ENCODE measurements at places on chromosomes 16 and 17. TPM values are rescaled to one million over a fixed set of nuclear protein-coding genes. Genes with fewer than 3 reads are reported as not detected.

HSPB9 gene
- 0.40 TPM for total RNA-seq

- no peaks in the 10 kb centered on the region for H3K36me3 ChIP-seq
- H3K4me1 ChIP-seq: no peaks in the 10 kb centered on the region
Measured at GRCh38 chr16:11432856-11433395, 87.7 kb downstream of the RMI2 start.

- no peaks in the 10 kb centered on the region for H3K36me3 ChIP-seq
- no peak for DNase-seq
- H3K27me3 ChIP-seq: peaks cover 9% of the 10 kb centered on the region
- H3K4me3 ChIP-seq: no peak overlapping the region
- no peak overlapping the region for H3K27ac ChIP-seq
Measured at GRCh38 chr17:20098314-20098713, 89.2 kb downstream of the SPECC1 start.

TOX3 gene
- 39.2 TPM for total RNA-seq

DNA sequence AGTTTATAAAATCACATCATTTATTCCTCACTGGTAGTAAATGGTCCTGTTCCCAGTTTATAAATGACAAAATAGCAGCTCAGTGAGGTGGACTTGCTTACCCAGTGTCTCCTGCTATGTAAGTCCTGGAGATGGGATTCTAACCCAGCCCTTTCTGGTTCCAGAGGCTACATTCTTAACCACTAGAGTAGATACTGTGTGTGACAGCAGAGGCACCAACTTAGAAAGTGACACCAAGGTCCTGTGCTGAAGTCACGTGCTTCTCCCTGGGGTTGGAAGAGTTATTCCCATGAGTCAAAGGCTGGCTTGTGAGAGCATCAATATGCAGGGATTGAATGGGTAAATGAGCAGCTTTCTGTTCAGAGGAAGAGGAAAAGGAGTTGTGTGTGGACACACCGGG is 167.3 kb upstream of the IRX3 start:
- peaks cover 6% of the 10 kb centered on the region for H3K27me3 ChIP-seq
- DNase-seq: no peak
- peak overlapping the region; percentile 28 for H3K27ac ChIP-seq
- H3K4me1 ChIP-seq: peaks cover 11% of the 10 kb centered on the region
- H3K36me3 ChIP-seq: no peaks in the 10 kb centered on the region

SEPTIN1 gene
- total RNA-seq: 2.9 TPM

GRCh38 chr17:199806-200545 is 18.5 kb upstream of the DOC2B start:
- H3K36me3 ChIP-seq: peaks cover 3% of the 10 kb centered on the region
- H3K4me3 ChIP-seq: no peak overlapping the region
- H3K27me3 ChIP-seq: peaks cover 19% of the 10 kb centered on the region
- H3K27ac ChIP-seq: peak overlapping the region; percentile 43

- H3K4me1 ChIP-seq: peaks cover 7% of the 10 kb centered on the region
- DNase-seq: no peak
- H3K27me3 ChIP-seq: peaks cover 3% of the 10 kb centered on the region
- H3K27ac ChIP-seq: no peak overlapping the region
- H3K36me3 ChIP-seq: no peaks in the 10 kb centered on the region
Measured at GRCh38 chr16:15770107-15770506, 86.7 kb downstream of the MYH11 start.

CXCL16 gene
- total RNA-seq: not detected

DNA sequence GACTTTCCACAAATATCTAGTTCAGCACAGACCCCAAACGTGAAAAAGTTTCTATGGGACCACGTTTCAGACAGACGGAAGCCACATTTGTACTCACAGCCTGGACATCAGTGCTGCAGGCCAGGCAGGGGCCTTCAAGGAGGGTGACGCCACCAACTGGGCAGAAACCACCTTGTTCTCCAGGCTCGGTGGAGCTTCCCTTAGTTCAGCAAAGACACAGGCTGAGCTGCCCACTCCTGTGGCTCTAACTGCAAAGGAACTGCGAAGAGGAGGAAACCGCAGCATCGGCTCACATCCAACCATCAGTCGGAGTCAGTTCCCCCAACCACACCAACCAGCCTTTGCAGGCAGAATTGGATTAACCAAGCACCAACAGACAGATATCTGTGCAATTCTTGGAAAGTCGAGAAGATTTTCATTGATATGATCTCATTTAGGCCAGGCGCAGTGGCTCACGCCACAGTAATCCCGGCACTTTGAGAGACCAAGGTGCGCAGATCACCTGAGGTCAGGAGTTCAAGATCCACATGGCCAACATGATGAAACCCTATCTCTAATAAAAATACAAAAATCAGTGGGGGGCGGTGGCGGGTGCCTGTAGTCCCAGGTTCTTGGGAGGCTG is 73.3 kb upstream of the CNEP1R1 start:
- H3K4me3 ChIP-seq: no peak overlapping the region
- peaks cover 2% of the 10 kb centered on the region for H3K36me3 ChIP-seq
- no peak overlapping the region for H3K27ac ChIP-seq
- DNase-seq: no peak

- H3K4me1 ChIP-seq: peaks cover 14% of the 10 kb centered on the region
- DNase-seq: no peak
- H3K4me3 ChIP-seq: no peak overlapping the region
- no peaks in the 10 kb centered on the region for H3K27me3 ChIP-seq
- H3K27ac ChIP-seq: no peak overlapping the region
Measured at GRCh38 chr16:4501071-4501478, 24.9 kb downstream of the HMOX2 start.

DNA sequence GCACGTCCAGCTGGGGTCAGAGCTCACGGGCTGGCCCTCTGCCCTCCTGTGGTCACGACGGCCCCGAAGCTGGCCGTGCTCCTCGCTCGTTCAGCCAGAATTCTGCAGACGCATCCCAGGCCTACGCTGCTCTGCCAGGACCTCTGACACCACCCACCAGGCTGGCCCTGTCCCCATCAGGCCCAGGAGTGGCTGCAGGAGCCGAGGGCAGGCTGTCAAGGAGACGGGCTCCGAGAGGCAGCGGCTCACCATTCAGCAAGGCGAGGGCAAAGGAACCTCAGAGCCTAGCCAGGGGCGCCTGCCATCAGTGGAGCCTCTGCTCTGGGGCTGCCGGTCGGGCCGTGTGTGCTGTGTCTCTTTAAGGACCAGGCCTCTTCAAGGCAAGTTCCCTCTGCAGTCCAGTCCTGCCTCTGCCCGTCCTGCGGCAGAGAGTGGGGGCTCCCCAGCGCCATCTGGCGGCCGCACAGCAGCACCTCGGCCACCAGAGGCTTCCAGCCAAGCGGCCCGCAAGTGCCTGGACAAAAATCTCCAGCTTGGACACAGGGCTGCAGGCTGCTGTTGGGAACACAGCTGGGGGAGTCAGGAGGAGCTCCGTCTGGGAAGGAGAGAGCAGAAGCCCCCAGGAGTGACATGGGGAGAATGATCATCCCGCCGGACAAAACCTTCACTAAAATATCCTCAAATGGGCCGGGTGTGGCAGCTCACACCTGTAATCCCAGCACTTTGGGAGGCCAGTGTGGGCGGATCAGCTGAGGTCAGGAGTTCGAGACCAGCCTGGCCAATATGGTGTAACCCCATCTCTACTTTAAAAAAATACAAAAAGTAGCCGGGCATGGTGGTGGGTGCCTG is 7.4 kb upstream of the ABR start:
- H3K4me3 ChIP-seq: peak overlapping the region; percentile 31
- no peak overlapping the region for H3K27ac ChIP-seq
- H3K27me3 ChIP-seq: peaks cover 10% of the 10 kb centered on the region
- peaks cover 19% of the 10 kb centered on the region for H3K4me1 ChIP-seq
- DNase-seq: peak; percentile 89

RASL10B gene
- total RNA-seq: 31.7 TPM

CRISPLD2 gene
- total RNA-seq: 0.71 TPM

DNA sequence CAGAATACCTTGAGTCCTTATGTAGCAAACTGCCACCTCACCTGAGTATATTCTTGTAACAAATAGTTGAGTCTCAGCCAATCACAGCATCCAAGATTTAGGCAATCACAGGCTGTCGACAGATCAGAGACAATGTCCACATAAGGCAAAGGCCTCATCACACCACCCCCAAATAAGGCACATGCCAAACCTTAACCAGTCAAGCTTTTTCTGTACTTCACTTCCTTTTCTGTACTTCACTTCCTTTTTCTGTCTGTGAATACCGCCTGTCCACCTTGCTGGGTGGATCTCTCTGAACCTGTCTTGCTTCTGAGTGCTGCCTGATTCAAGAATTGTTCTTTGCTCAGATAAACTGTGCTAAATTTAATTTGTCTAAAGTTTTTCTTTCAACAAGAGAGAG is 210.4 kb upstream of the N4BP1 start:
- peaks cover 57% of the 10 kb centered on the region for H3K27me3 ChIP-seq
- no peak overlapping the region for H3K4me3 ChIP-seq
- H3K4me1 ChIP-seq: no peaks in the 10 kb centered on the region
- H3K36me3 ChIP-seq: no peaks in the 10 kb centered on the region
- no peak overlapping the region for H3K27ac ChIP-seq

NOL3 gene
- total RNA-seq: 4.5 TPM

DNA sequence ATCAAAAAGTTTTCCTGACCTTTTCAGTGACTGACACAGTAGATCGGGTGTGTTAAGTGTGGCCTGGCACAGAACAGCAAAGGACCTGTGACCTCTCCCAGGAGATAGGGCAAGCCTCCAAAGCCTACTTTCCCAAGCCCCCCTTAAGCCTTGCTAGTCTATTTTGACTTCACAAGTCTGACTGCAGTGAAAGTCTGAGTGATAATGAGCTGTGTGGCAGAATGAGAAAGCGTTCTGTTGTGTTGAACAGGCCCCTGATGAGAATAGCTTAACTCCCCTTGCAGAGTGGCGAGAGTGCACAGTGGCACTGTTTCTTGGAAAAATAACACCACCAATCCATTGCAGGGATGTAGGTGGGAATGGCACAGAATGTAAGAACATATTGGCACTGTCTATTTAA is 32.8 kb downstream of the MMD start:
- H3K27me3 ChIP-seq: no peaks in the 10 kb centered on the region
- H3K36me3 ChIP-seq: peaks cover 8% of the 10 kb centered on the region
- H3K4me3 ChIP-seq: no peak overlapping the region
- peaks cover 11% of the 10 kb centered on the region for H3K4me1 ChIP-seq
- no peak for DNase-seq

GRCh38 chr16:89119661-89120141 is 26.0 kb downstream of the ACSF3 start:
- no peak overlapping the region for H3K4me3 ChIP-seq
- H3K36me3 ChIP-seq: peaks cover 8% of the 10 kb centered on the region
- no peak for DNase-seq
- no peaks in the 10 kb centered on the region for H3K27me3 ChIP-seq
- no peak overlapping the region for H3K27ac ChIP-seq
- H3K4me1 ChIP-seq: peaks cover 8% of the 10 kb centered on the region

DNA sequence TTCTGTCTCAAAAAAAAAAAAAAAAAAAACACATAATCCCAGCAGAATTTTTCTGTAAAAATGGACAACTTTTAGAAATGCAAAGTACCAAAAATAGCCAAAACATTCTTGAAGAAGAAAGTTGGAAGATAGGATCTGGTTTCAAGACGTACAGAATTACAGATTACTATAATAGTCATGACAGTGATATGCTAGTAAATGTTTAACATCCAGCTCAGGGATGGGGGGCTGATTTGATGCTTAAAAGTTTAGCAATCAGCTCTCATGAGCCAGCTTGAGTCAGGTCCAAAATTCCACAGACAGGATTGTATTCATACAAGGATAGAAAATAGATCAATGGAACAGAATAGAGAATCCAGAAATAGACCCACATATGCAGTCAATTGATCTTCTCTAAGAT is 100.5 kb downstream of the CYB561 start:
- H3K4me1 ChIP-seq: no peaks in the 10 kb centered on the region
- peaks cover 5% of the 10 kb centered on the region for H3K36me3 ChIP-seq
- H3K27ac ChIP-seq: no peak overlapping the region
- H3K27me3 ChIP-seq: no peaks in the 10 kb centered on the region
- DNase-seq: no peak

GRCh38 chr17:55654022-55654421 is 68.6 kb downstream of the TMEM100 start:
- H3K4me1 ChIP-seq: no peaks in the 10 kb centered on the region
- H3K27ac ChIP-seq: no peak overlapping the region
- no peak overlapping the region for H3K4me3 ChIP-seq
- H3K36me3 ChIP-seq: no peaks in the 10 kb centered on the region

DNA sequence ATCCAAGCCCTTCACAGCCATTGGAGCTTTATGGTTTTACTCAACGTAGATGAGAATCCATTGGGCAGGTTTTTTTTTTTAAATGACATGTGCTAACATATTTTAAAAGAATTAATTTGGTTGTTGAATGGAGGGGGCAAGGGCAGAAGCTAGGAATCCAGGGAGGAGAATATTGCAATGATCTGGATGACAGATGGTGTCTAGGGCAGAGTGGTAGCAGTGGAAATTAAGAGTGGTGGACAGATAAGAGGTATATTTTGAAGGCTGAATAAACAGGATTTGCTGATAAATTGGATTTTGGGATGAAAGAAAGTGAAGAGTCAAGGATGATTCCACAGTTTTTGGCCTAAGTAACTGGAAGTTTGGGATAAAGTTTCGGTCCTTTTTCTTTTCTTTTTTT is 54.8 kb upstream of the DHX40 start:
- no peaks in the 10 kb centered on the region for H3K27me3 ChIP-seq
- no peak for DNase-seq
- no peaks in the 10 kb centered on the region for H3K36me3 ChIP-seq
- H3K27ac ChIP-seq: no peak overlapping the region

Measured in neural crest cell (in vitro differentiated cells).